ENCODE measurements at places on chromosomes 2 and 18. TPM values are rescaled to one million over a fixed set of nuclear protein-coding genes. Genes with fewer than 3 reads are reported as not detected.

- no peak for DNase-seq
Measured at GRCh38 chr2:99697811-99698568, 208.2 kb upstream of the REV1 start.

DNA sequence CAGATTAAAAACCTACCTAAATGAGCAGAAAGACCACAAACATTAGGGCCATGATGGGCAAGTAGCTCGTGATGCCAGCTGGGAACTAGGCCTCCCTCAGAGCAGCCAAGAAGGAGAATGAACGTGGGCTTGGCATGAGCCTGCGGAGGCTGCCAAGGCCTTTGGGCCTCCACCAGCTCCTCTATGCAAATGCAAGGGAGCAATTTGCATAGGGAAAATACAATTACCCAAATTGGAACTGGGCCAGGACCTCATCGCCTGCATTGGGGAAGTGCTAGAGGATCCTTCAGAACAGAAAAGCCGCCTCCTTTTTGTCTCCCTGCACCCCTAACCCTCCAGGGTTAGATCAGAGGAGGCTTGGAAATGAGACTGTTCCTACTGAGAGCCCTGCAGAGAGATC lies 326.4 kb downstream of the SMAD2 start:
- DNase-seq = no peak

- DNase-seq = no peak
Measured at GRCh38 chr2:232513353-232513752, 6.8 kb upstream of the PRSS56 start.

- DNase-seq = no peak
Measured at GRCh38 chr2:71714601-71715240, 261.4 kb downstream of the DYSF start.

Gene GPR35
- polyA plus RNA-seq = 1.6 TPM

Data from right renal pelvis (tissue), 4 donors.